ENCODE measurements at places on chromosomes 2 and 18.

GRCh38 chr2:101442042-101442666, 32.8 kb downstream of the RFX8 start:
- DNase-seq: no peak

GRCh38 chr2:129872446-129872845, 107.0 kb upstream of the RAB6C start:
- DNase-seq: no peak

DNA sequence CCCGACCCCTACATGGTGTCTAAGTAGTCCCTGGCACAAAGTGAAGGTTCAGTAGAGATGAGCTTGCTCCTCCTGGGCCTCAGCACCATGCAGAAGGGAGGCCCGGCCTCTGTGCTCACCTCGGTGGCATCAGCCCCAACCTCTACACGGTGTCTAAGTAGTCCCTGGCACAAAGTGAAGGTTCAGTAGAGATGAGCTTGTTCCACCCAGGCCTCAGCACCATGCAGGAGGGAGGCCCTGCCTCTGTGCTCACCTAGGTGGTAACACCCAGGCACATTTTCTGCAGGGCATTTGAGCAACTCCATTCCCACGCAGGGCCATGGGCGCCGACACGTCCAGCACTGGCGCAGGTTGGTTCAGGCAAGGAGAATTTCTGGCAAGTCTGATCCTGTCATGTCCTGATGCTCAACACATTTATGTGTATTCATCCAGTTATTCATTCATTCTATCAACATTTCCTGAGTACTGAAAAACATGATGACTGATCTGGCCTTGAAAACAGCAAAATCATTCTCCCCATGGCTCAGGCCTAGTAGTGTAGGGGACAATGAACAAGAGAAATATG, 408.2 kb upstream of the MYT1L start:
- no peak for DNase-seq

GRCh38 chr18:5015213-5015612, 181.8 kb downstream of the AKAIN1 start:
- DNase-seq: no peak

All from activated T-helper 1 cell treated with anti-CD3 and anti-CD28 coated beads, Interleukin-2, amount 50 U/mL, for 16 hours (primary cell).